ENCODE measurements at places on chromosomes 3 and 15.

GRCh38 chr3:193313061-193313958 is 65.2 kb downstream of the ATP13A5 start:
- no peak for DNase-seq

- DNase-seq, result no peak
These were observed 576.2 kb downstream of the TUSC7 start for GRCh38 chr3:117285737-117286136.

- no peak for DNase-seq
These were observed 20.3 kb downstream of the CSRNP1 start for GRCh38 chr3:39133093-39133490.

DNA sequence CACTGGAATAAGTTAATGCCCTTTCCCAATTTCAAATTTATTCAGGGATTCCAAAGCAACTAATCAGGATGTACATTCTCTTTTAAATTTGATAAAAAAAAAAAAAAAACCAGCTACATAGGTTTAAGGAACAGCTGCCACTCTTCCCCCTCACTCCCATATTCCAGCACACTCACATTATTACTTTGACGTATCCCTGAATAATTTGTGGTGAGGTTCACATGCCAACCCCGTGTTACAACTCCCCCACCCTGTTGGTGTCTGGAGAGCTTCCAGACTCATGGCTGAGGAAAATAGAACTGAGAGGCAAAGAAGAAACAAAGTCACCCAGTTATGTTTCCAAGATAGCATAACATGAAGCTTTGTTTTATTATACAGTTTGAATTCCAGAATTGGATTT is 300.5 kb upstream of the MME start:
- DNase-seq, result no peak

- no peak for DNase-seq
These were observed 19.0 kb upstream of the SLC25A36 start for GRCh38 chr3:140922634-140923033.

DNA sequence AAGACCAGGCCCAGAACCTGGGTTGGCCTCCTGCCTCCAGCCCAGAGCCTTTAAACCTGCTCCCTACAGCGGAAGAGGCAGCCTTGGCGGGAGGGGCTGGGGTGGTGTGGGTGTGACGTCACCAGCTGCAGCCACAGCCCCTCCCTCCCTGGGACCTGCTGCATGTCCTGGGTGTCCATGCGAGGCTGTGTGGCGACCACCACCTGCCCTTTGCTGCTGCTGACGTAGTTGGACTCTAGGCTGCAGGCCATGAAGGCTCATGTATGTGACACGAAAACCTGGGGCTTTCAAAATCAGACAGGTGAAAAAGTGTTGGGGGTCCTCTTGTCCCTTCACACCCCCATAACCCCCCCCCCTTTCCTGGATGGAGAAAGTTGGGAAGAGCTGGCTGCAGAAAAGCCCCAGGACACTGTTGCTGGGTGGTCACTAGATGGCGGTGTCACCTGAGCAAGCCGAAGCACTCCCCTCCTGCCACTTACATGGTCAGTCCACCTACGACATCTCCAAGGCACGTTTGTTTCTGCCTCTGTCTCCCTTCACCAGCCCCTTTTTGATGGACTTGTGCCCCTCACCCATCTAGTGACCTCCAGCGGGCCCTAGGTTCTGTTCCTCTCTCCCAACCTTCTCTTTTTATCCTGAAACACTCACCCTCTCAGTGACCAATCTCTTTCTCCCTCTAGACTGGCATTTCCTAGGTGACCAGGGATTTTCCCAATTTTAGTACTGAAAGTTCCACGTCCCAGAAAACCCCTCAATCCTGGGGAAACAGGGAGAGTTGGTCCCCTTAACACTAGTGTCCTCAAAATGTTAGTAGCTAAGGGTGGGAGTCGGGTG is 35.2 kb downstream of the SLC6A20 start:
- DNase-seq, result peak; percentile 25

DNA sequence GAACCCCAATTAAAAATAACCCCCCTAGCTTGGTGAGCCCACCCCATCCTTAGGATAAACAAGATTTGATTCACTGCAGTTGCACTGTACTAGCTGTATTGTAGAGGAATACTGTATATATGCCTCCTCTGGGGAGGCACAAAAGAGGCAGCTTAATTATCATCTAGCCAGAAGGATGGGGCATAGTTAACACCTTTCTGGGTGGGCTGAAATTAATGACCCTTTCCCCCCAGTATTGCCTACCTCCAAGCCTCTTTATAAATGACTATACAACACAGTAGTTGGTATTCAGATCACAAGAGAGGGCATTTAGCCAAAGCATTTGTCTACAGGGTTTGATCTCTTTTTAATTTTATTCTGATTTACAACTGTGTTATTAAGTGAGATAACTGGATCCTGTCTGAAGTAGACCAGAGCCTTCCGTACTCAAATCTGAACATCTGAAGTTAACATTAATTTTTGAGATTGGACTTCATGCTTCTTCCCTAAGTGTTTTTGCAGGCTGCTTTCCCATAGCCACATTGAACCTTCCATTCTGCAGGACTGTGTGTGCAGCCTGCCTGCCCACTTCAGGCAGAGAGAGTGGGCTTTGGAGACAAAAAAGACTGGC is 807.0 kb upstream of the ARRDC4 start:
- no peak for DNase-seq

GRCh38 chr3:114659109-114660061 is 365.6 kb downstream of the TIGIT start:
- DNase-seq, result no peak

- no peak for DNase-seq
These were observed 115.2 kb upstream of the PLCL2 start for GRCh38 chr3:16769525-16769924.

DNA sequence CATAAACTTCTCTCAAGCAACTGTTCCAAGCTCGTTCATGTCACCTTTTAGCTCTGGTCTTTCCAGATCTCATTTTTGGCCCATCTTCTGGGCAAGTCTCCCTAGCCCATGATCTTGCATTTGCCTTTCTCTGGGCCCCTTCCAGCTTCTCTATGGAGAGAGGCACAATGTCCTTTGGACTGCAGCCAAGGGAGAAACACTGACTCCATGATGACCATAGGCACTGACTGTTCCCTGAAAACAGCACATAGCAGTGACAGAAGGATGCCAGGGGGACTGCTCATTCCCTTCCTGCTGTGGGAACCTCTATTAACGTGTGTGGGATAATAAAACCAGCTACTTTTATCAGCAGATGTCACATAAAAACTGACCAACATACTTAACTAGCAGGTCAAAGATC is 60.3 kb downstream of the STRIT1 start:
- no peak for DNase-seq

GRCh38 chr3:105791919-105792786 is 76.7 kb downstream of the CBLB start:
- DNase-seq, result no peak

GRCh38 chr3:172776049-172776717 is 25.7 kb downstream of the ECT2 start:
- no peak for DNase-seq

DNA sequence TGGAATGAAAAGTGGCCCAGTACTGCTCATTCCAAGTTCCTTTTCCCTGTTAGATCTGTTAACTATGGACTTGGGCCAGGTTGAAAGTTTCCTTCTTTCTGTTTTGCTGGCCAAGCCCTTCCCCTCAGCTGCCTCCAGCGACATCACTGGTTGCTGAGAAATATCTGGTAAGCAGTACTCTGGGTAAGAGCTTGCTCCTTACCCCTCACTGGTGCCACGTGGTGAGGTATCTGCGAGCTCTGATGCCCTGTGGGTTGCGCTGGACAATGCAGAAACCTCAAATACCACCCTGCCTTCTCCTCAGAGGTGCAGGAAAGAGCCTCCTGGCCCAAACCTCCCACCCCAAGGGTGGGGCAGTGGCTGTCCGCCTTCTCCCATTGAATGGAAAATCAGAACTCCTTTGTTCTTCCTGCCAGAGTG is 42.9 kb upstream of the APH1B start:
- no peak for DNase-seq

GRCh38 chr15:49471733-49472132 is 48.7 kb downstream of the FGF7 start:
- DNase-seq, result no peak

- DNase-seq, result no peak
These were observed 192.4 kb upstream of the IGF1R start for GRCh38 chr15:98455904-98456303.

DNA sequence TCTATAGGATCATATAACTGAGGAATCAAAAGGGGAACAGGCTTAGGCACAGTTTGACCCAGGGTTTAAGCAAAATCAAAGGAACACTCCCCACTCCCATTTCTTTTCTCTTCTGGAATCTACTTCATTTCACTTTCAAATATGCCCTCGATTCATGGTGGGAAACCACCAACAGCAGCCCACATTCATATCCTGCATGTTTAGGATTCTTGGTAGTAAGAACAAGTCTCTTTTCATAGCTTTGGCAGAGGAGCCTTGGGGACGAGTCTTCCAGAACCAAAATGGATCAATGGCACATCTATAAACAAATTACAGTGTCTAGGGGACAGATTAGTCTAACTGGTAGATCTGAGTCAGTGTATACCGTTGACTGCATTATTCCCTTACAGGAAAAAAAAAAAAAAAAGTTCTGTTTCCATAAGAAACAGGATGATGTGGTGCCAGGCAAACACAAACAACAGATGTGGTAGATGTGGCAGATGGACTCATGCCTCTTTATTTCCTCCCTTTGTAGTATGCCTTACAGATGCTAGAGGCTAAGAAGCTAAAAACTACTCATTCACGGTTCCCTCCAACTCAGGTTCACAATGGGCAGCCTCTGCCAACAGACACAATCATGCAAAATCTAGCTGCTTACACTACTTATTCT is 578.3 kb upstream of the ADAMTS9 start:
- DNase-seq, result no peak

DNA sequence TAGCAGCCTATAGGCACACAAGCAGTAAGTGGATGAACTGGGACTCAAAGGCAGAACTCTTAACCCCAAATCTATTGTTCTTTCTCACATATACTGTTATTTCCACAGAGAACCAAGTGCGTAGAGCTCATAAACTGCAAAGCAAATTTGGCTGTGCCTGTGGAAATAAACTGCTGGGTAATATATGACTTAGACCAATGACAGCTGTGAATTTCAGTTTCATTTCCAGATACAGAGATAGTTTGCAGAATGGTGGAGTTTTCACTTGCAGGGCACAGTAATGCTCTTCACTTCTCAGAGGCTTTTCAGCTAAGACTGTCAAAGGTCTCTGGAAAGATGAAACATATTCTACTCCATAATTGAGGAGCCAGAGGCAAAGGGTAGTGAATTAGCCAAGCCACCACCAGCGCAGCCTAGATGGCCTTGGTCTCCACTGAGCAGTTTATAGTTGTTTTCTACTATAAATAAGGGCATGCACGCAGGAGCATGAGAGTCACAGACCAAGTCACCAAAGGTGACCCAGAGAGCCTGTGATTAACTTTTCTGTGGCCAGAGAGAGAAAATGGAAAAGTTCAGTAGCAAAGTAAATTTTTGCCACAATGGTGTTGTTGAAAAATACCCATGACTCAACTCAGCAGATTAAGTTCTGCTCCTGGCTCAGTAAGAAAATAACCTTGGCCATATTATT is 180.7 kb upstream of the GRM7 start:
- no peak for DNase-seq

- no peak for DNase-seq
These were observed 5.5 kb downstream of the SMAD6 start for GRCh38 chr15:66707310-66708082.

- no peak for DNase-seq
These were observed 15.1 kb upstream of the PROK2 start for GRCh38 chr3:71800023-71800422.

GRCh38 chr3:100333970-100334487 is 528 bp upstream of the NIT2 start:
- DNase-seq, result no peak

- DNase-seq, result no peak
These were observed 26.6 kb downstream of the EHD4 start for GRCh38 chr15:41945731-41946130.

DNA sequence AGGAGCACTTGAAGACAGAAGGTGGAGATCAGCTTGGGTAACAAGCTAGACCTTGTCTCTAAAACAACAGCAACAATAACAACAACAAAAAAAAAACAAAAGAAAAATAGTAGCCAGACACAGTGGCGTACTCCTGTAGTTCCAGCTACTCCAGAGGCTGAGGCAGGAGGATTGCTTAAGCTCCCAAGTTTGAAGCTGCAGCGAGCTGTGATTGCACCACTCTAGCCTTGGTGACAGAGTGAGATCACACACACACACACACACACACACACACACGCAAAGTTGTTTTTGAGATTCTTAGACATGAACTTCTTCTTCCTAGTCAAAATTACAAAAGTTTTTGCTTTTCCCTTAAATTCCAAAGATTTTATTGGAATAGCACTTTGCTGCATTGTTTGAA is 93.0 kb upstream of the IGSF10 start:
- DNase-seq, result no peak

- no peak for DNase-seq
These were observed 67.7 kb downstream of the RARB start for GRCh38 chr3:25495726-25496253.

DNA sequence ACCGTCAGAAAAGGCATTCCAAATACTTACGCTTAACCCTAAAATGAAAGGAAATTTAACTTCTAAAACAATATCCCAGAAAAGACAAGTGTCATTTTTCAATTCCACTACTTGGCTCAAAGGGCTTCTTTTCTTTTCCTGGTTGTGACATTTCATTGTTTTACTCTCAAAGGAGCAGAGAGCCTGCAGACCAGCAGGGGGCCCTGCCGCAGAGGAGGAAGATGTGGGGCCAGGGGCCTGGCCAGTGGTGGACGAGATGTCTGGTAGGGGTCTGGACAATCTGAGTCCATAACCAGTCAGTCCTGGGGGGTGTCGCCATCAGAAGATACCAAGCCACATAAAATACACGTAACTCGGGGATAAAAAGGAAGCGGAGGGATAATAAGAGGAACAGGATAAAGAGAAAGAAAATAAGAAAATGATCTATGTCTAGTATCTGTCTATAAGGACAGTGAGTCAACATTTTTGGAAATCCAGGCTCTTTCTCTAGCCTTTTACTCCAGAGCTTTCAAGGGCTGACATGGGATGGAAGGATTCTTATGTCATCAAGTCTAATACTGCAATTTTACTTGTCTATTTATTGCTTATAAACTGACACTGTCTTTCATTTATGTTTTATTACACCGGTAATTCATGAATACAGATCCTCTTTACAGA is 54.2 kb upstream of the ARHGEF3 start:
- no peak for DNase-seq

DNA sequence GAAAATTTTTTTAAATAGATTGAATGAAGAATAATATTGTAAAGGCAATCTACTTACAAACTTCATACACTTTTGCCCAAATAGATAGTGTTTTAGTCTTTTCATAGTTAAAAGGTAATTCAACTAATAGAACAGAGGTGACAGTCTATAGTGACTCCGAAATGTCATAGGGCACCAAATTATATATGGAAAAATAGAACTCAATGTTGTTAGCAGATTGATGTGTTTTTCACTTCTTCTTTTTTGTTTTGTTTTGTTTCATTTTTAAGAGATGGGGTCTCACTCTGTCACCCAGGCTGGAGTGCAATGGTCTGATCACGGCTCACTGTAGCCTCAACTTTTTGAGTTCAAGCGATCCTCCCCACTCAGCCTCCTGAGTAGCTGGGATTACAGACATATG is 721 bp downstream of the CSTA start:
- no peak for DNase-seq

- no peak for DNase-seq
These were observed 59.6 kb upstream of the MRPS22 start for GRCh38 chr3:139284221-139284620.

Measured in stimulated activated CD4-positive, alpha-beta T cell treated with anti-CD3 and anti-CD28 coated beads, Interleukin-4, amount 100 ng/mL, for 4 hours (primary cell).